Effector CD4-positive, alpha-beta T cell (primary cell): ENCODE measurements at places on chromosomes 2 and 18.

DNA sequence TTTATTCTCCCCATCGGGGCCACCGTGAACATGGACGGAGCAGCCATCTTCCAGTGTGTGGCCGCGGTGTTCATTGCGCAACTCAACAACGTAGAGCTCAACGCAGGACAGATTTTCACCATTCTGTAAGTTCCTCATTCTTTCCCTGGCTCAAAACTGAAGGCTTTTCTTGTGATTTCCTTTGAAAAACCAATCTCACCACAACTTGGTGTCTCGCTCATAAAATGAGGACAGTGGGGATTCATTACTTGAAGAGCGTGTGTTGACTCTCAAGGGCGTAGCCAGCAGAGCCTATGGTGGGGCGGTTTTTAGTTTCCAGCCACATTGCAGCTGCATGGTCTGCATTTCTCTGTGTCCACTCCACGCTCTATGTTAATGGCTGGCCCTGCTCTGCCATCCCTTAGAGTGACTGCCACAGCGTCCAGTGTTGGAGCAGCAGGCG lies 29.0 kb downstream of the SLC1A4 start:
- DNase-seq, result no peak

DNA sequence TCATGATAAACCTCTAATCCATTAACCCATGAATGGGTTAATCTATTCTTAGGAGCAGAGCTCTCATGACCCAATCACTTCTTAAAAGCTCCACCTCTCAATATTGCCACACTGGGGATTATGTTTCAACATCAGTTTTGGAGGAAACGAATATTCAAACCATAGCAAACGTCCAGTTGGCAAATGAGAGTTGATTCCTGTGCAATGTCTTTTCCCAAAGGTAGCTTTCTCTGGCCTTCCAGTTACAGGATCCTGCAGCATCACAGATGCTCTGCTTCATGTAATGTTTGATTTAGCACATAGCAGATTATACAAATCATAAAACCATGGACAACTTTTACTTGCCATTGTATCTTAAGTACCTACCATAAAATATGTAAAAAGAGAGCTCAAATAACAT lies 481.0 kb downstream of the TNS1 start:
- DNase-seq, result no peak

GRCh38 chr2:174560737-174561136 lies 36.9 kb downstream of the WIPF1 start:
- DNase-seq, result no peak

- no peak for DNase-seq
These were observed 47.0 kb downstream of the LANCL1 start for GRCh38 chr2:210429403-210430137.

DNA sequence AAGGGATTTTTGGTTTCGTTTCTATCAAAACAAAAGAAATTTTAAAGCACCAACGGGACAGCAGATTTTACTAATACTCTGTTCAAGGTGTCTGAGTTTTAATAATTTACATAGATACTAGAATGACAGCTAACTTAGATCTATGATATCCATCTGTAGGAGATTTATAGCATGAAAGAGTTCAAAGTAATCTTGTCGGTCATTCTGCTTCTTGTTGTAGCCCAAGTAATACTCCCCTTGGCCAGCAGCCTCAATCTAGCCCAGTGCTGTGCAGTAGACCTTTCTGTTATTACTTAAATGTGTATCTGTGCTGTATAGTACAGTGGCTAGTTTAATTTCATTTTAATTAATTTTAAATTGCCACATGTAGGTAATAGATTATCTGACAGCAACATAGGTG lies 44.7 kb downstream of the ANKRD12 start:
- DNase-seq, result no peak

GRCh38 chr2:110973262-110973661 lies 147.5 kb upstream of the BCL2L11 start:
- no peak for DNase-seq

DNA sequence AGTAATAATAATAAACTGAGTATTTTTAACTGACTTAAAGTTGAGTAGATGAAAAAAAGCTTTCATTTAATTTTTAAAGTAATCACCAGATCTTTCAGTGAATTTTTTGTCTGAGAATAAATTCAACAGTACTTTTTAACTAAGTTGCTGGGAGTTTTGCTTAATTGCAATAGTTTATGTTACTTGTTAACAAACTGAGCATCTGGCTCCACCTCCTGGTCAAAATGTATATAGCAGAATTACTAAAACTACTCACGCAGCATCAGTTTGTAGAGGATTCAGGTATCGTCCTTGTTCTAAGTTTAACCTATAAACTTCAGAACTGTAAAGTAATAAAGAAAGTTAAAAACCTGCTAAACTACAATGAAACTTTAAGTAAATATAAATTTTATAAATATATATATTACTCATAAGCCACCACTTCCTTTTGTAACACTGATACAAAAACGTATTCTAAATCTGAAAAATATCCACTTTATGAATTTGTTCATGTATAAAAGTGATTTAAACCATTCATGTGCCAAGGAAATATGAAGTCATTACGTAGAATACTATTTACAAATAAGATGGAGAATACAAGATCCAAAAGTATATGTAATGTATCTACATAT lies 21.3 kb downstream of the NOL10 start:
- peak; percentile 37 for DNase-seq

- DNase-seq, result no peak
These were observed 56.1 kb upstream of the FHL2 start for GRCh38 chr2:105454801-105455485.

- no peak for DNase-seq
These were observed 64.5 kb downstream of the ADI1 start for GRCh38 chr2:3454802-3455201.
